ENCODE measurements at places on chromosomes 2 and 18.
A peak's percentile ranks its signal among the peaks of the same experiment; 100 is the strongest.

GRCh38 chr18:51988277-51988676 is 351.7 kb upstream of the DCC start:
- no peak for DNase-seq

DNA sequence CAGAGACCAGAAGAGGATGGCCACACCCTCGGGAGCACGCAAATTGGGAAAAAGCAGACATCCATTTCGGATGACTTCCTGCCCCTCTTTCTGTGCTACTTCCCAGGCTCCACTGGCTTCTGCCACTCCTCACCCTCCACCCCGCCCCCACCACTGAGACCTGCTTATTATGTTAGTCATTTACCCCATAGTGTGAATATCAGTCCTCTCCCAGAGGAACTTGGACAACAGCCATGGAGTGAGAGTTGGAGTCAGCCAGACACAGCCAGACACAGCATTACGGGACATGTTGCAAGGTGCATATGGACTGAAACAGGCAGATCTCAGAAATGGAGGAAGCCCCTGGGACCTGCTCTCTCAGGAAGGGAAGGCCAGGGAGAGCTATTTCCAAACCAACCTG is 51.8 kb downstream of the CTIF start:
- peak; percentile 2 for DNase-seq

DNA sequence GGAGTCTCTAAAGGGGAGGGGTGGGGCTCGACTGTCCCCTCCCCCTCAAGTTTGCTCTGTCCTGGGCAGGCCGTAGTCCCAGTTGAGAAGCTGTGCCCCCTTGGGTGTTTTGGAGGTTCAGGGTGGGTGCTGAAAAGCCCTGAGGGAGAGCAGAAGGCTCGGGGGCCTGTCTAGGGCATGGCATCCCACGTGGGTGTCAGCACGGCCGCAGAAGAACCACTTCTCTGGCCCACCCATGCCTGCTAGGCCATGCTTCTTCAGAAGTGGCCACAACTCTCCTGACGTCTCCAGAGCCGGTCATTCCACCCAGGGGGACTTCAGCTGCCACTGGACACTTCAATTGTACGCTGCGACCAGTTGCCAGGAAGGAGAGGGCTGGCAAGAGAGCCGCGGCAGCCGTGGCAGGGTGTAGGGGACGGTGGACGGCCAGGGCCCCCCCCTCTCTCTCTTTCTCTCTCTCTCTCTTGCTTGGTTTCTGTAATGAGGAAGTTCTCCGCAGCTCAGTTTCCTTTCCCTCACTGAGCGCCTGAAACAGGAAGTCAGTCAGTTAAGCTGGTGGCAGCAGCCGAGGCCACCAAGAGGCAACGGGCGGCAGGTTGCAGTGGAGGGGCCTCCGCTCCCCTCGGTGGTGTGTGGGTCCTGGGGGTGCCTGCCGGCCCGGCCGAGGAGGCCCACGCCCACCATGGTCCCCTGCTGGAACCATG is at the start of gene INPP5D:
Gene INPP5D, plus strand, starts transcription at position 546 of the 704 bp plus-strand sequence. Its CDS starts 137 bp downstream, at position 683.
- DNase-seq: no peak

GRCh38 chr2:46313063-46313462 is 15.9 kb downstream of the EPAS1 start:
- DNase-seq: no peak

DNA sequence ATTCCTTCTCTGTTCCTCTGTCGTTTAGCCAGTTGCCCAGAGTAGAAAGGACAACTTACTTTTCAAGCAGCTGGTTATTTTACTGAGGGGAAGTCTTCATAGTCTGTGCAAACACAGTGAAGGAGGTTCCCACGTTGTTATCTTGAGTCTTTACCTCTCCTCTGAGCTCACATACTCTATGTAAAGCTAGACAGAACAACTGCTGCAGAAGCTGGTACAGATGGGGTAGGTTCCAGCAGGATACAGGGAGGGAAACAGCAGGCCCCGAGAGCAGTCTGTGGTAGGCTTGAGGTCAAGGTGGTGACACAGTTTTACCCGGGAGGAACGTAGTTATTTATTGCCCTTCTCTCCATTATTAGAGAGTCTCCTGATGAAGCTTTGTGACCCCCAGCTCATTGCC is 93.4 kb upstream of the LDLRAD4 start:
- DNase-seq: no peak

DNA sequence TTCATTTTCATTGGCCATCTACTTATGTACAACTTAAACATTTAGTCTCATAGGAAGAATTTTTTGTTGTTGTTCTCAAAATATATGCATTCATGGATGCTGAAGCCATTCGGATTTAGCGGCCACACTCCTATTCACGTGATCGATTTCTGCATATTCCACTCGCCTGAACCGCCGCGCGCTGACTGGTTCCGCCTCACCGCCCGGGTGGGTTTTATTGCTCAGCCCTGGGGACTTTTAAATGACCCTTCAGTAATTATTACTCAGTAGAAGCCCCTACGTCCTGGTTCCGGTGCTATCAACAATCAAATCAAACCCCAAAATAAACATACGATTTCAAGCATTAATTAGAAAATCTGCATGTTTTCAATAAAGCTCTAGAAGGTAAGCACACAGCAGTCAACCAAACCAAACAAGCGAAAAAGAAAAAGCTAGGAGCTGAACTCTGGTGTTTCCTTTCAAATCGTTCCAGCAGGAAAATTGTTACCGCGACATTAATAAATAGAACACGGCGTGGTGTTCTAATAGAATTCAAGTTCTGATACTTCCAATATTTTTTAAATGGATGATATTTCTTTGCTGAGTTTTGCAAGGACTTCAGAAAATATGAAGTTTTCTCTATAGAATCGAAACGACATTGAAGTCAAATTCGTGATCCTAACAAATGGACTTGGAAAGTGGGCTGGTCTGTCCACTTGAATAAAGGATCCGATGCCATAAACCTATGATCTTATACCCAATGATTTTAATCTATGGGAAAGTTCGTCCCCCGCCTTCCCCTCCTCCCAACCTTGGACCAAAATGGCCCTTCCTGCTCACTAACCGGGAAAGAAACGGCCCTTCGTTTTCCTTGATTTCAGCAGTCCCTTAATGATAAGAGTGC is 9.3 kb downstream of the PAX3 start:
- no peak for DNase-seq

- DNase-seq: no peak
Observed at GRCh38 chr2:98454500-98455235, 10.0 kb downstream of the INPP4A start.

- DNase-seq: no peak
Observed at GRCh38 chr2:30527411-30527810, 80.4 kb downstream of the LCLAT1 start.

DNA sequence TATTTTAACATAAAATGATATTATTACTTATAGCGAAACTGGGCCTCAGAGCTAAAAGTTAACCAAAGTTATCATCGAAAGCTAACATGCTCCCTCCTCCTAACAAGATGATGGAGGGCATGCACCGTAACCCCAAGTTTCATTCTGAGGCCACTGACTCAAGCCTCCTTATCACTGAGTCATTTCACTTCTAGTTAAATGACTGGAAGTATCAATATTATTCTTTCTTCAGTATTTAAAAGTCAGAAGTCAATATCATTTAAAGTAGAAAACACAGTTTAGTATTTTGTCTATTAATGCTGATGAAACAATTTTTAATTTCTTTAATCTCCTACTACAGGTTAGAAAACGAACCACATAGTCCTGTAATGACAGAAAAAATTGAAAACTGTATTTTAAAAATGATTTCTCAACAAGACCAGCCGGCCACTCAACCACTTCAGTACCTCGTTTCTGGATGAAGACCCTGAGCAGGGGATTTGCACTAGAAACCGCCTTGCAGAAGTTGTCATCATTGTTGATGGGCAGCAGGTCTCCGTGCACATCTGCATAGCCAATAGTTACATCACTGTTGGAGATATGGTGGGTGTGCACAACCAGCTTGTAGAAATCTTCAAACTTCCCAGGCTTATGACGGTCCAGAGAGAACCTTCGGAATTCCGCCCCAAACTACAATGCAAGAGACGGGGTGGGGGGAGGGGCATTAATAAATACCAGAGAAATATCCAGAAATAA is 44.9 kb downstream of the PARD6G start:
- DNase-seq: no peak

DNA sequence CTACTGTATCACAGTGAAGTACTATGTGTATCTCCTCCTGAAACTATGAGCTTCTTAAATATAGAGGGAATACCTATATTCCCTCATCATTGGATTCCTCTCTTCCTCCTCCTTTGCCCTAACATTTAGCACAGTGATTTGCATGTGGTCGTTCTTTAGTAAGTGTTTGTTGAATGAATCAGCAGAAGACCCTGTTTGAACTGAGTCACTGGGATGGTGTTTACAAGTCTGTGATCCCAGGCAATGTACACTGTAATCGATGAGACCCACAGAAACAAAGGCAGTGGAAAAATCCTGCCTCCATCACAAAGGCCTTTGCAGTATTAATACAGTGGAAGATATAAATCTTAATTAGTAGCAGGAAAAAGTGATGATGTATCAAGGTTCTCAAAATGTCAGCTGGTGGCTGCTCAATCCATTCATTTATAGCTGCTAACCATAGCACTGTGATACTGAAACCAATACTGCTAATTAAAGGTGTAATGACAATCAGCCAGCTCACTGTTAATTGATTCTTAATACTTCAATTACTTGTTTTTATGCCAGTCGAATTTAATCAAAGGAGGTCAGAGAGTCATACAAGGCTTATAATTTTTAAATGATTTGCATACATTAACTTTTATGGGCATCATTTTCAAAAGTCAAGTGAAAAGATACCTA is 20.8 kb upstream of the MYO3B start:
- DNase-seq: no peak

- no peak for DNase-seq
Observed at GRCh38 chr18:76528477-76529432, 33.7 kb upstream of the ZNF516 start.

- no peak for DNase-seq
Observed at GRCh38 chr18:57015451-57015850, 131.4 kb upstream of the BOD1L2 start.

GRCh38 chr2:239278941-239279365 is 121.9 kb downstream of the HDAC4 start:
- DNase-seq: peak; percentile 42

GRCh38 chr18:8966821-8967220 is 135.7 kb upstream of the NDUFV2 start:
- DNase-seq: no peak

GRCh38 chr2:122851161-122851560 is 1095.7 kb downstream of the TSN start:
- DNase-seq: no peak

- no peak for DNase-seq
Observed at GRCh38 chr18:56565046-56565445, 73.3 kb downstream of the TXNL1 start.

DNA sequence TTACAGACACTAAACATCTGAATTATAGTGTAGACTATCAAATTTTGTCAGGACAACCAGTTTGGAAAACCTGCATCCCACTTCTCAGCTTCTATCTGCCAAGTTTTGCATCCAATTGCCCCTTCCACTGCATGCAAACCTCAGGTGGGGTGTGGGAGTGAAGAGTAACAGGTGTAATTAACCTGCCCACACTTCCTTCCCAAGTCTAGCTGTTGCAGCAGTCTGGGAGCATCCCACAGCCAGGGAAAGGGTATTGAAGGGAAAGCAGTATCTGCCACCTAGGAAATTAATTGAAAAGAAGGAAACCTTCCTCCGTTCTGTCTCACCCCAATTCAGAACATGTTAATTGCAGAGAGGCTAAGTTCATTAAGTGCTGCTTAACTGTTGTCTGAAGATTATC is 189.9 kb downstream of the NCKAP5 start:
- DNase-seq: no peak

GRCh38 chr18:11957636-11958035 is 23.7 kb upstream of the IMPA2 start:
- DNase-seq: no peak

GRCh38 chr2:98084151-98084868 is 2.7 kb upstream of the VWA3B start:
- no peak for DNase-seq

DNA sequence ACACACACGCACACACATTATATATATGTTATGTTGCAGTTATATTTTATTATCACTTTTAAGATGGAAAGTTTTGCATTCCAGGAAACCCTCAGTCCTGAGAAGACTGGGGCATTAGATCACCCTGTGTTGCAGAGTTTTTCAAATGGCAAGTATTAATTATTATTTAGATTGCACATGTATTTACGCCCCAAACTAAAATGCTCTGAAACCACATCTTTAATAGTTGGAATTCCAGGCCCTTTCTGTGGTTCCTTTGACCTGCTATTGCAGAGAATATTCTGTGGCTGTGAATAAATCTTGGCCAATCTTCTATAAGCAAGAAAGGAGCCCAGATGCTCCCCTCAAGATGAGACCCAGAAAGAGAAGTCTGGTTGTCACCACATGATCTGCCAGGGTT is 427.0 kb upstream of the TNP1 start:
- DNase-seq: no peak

DNA sequence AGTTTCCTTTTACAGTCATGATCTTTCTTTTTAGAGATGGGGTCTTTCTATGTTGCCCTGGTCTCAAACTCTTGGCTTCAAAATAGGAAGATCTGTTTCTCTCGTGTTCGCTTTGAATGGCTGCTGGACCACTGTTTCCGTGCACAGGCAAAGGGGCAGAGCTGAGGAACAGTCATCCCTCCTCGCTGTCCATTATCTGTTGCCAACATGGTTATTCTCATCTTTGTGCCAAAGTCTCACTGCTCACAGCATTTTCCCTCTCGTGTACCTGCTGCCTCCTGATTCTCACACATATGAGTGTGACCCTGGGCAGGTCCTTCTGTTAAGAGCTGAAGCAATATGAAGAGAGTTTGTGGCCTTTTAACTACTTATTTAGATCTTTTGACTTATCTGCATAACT is 28.0 kb upstream of the CCNYL1 start:
- DNase-seq: no peak

DNA sequence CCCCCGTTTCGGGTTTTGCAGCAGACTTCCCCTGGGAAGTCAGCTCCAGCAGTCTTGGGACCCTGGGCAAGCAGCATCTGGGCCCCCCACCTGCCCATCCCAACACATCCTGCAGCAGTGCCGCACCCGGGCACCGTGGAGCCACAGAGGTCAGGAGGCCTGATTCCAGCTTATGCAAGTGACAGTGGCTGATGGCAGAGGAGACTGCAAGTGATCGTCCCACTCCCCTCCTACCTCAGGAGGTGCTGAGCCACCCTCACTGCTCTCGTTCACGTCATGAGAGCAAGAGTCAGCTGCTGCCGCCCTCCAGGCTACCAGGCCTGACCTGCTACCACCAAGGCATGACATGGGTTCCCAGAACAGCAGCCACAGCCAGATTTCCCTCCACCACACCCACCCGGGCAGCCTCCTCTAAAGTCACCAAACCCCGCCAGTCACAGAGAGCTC is 18.2 kb downstream of the COX7A2L start:
- no peak for DNase-seq

DNA sequence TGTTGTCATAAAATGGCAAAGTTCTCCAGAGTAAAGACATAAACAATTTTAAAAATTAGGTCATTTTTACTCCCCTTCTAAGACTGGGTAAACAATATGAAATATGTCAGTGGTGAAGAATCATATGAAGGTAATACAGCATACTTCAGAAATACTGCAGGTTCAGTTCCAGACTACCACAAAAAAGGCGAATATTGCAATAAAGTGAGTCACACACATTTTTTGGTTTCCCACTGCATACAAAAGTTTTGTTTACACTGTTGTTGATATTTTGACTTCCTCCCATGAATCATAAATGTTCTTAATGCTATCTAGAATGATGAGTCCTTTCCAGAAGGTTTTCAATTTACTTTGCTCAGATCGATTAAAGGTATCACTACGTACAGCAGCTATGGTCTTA is 73.5 kb downstream of the SMC6 start:
- DNase-seq: no peak

- no peak for DNase-seq
Observed at GRCh38 chr2:19796035-19796695, 105.6 kb downstream of the TTC32 start.

Measured in HCT116 (cell line).